ENCODE measurements at places on chromosomes 7 and 10.
A peak's percentile ranks its signal among the peaks of the same experiment; 100 is the strongest.

- DNase-seq, result peak; percentile 50
Measured at GRCh38 chr10:47277352-47278151, 22.4 kb upstream of the GDF10 start.

DNA sequence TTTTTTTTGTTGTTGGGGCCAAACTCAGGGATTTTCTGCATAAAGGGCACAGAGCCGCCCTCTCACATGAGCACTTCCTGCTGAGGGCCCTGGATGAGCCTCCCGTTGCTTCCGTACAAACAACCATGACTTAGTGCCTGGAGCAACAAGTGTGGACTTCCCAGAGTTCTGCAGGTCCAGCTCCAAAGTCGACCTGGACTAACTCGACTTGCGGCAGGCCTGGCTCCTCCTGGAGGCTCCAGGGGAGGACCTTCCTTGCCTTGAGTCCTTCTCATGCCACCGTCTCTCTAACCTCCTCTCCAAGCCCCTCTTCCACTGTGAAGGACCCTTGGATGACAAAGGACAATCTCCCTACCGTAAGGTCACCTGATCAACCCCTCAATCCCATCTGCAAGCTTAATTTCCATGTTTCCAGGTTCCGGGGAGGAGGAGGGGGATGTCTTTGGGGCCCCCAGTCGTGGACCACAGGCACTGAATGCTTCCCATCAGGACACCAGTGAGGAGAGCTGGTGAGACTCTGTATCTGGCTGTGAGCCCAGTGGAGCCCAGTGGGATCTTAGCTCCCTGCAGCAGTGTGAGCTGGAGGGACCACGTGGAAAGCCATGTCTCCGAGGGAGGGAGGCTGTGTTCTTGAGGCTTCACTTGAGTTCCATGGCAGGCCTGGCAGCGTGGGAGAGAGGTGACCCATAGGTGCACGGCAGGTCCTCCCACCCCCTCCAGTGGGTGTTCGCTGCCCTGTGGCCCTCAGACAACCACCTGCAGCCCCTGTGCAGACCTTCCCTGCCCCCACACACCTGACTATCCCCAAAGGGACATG is 199.5 kb upstream of the PPP2R2D start:
- no peak for DNase-seq

- DNase-seq, result no peak
Measured at GRCh38 chr10:123781324-123781900, 110.2 kb downstream of the CPXM2 start.

DNA sequence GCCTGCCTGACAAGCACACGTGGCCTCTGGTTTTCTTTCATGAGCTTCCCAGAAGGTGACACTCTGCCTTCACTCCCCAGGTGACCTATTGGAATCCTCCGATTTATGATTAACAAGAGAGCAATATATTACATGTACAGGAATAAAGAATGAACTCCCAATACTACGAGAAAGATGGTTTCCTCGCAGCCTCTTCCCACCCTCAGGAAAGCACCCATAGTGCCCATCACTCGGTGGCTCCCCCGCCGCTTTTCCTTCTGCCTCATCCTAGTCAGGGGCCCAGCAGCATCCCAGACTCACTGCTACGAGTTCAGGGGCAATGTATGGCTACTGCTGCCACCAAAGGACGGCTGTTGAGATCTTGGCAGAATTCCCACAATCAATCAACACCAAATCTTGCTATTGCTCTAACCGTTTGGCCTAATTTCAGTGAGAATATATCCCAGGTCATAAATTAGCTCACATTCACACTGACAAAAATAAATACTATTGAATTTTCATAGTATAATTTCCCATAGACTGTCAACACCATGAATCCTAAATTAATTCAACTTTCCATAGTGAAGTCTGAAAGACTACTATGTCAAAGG is 196.3 kb downstream of the TNS3 start:
- DNase-seq, result no peak

- no peak for DNase-seq
Measured at GRCh38 chr10:132850246-132850645, 64.3 kb upstream of the NKX6-2 start.

GRCh38 chr10:29127037-29127700 is 161.7 kb upstream of the LYZL1 start:
- no peak for DNase-seq

DNA sequence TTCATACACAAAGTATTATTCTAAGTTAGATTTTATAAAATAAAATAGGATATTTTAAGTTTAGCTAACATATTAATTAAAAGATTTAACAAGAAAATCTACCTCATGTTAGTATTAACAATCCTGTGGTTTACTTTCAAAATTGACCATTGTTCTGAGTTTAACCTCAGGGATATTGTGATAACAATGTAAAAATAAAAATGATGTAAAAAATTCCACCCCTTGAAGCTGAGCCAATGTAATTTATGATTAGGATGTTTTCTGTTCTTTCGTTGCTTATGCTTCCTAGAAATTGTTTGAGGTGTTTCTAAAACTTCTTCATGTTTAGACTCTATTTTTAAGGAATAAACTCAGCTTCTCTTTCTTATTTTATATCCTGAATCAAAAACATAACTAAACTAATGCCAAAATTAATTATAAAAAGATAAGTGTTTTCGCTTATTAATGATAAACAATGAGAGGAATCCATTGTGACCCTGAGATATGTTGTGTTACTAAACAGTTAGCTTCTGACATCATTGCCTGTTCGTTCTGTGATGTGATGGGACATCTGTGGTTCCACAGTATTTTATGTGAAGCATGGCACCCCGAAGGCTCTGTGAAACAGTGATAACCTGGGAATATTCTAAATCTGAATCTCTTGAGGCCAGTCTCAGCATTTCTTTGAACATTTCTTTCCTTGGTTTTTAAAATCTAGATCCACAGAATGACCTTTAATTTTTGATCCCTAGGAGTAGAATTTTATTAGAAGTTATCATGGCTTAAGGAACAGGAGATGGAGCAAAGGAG is 340.8 kb downstream of the ARL4A start:
- no peak for DNase-seq

DNA sequence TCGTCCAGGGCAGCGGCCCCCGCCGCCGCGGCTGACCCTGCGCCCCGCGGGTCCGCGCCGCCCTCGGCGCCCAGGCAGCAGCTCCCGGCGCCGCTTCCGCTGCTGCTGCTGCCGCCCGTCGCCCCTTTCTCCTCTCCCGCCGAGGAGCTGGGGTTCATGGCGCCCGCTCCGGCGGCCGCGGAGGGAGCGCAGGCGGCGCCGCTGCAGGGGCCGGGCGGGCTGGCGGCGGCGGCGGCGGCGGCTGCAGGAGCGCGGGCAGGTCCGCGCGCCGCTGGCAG is 286 bp downstream of the DGKI start:
- DNase-seq, result no peak

GRCh38 chr10:64036321-64036930 is 515.2 kb downstream of the REEP3 start:
- no peak for DNase-seq

DNA sequence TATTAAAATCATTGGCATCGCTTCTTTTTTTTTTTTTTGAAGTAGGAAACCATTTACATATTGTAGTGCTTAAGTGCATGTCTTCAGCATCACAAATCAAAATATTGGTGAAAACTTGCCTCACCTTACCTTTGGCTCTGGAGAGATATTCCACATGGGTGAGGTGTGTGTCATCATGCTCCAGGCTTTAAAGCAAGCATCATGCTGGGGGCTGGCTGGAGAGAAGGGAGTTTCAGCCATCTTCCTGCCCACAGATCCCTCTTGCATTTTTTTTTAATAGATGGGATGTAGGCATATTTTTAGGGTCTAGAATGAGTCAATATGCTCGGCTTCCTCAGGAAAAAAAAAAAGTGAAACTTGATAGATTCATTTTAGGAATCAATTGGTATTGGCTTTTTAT is 2.3 kb upstream of the INSYN2A start:
- no peak for DNase-seq

- DNase-seq, result no peak
Measured at GRCh38 chr7:117858712-117859111, 14.5 kb downstream of the CTTNBP2 start.

DNA sequence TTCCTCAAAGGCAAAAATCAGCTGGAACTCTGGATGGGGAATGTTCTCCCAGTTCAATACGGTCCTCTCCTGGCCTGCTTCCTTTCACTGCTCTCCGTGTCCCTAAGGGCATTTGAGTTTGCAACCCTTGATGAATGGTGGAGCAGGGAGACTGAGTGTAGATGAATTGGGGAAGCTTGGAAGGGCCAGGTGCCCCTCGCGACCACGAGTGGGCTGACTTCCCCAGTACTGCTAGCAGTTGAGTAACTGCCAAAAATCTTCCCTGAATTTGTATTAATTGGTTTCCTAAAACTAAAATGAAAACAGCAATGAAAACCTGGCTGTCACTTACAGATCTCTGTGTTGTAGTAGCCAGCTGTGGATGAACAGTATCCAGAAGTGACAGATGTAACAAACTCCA is 13.6 kb downstream of the IRF5 start:
- no peak for DNase-seq

DNA sequence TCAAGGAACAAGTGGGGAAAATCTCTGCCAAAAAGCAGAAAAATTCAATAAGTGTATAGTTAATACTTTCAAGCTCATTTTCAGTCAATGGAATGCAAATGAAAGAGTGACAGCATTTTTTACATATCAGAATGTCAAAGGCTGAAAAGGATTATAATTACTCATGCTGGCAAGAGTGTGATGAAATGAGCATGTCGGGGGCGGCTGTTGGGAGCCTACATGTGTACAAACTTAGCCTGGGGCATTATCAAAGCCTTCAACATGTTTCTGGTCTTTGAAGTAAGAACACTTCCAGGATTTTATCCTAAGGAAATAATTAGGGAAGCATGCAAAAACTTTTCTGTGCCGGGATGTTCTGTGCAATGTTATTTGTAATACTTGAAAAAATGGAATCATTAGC is 221.7 kb upstream of the LYZL1 start:
- no peak for DNase-seq

DNA sequence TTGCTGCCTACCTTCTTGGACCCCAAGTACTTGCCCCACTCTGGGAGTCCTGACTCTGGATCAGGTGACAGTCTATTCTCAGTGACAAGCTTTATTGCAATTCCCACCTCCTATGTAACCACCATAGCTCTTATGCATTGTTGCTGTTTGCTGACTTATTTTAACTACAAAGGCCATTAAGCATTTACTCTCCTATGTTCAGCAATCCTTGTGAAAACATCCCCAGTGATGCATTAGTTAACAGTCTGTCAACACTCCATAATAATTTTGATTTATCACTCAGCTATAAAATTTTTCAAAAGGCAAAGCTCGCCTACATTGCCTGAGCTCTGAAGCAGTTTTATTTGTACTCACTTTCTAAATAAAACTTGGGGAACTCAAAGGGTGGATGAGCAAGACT is 871.8 kb upstream of the SORCS1 start:
- DNase-seq, result no peak

DNA sequence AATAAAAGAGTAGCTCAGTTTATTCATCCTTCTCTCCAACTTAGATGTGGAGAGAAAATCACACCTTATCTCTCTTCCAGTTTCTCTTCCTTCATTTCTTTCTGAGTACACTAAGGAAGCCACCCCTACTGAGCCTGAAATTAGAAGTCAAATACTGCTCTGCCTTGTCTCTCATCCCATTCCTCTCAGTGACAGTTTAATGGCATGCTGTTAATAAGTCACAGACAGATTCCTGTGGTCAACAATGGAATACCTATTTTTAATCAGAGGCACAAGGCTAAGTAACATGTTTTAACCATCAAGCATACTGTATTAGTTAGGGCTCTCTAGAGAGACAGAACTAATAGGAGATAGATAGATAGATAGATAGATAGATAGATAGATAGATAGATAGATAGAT is 253.2 kb downstream of the HTR7 start:
- no peak for DNase-seq

DNA sequence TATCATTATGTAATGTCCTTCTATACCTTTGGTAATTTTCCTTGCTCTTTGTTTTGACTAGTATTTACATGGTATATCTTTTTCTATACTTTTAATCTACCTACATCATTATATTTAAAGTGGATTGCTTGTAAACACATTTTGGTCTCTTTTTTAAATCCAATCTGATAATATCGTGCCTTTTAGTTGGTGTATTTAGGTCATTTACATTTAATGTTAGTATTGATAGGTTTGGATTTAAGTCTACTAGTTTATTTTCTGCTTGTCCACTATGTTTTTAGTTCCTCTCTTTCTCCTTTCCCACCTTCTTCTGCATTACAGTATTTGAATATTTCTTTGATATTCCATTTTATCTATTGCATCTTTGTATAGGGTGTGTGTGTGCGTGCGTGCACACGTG is 95.4 kb downstream of the HIBADH start:
- DNase-seq, result no peak

- no peak for DNase-seq
Measured at GRCh38 chr7:12508005-12508404, 62.5 kb upstream of the SCIN start.

GRCh38 chr10:106959521-106959920 is 205.0 kb downstream of the SORCS1 start:
- no peak for DNase-seq

GRCh38 chr10:12597788-12598765 is 248.7 kb downstream of the CAMK1D start:
- DNase-seq, result no peak

GRCh38 chr10:4944841-4945240 is 18.4 kb upstream of the AKR1C1 start:
- no peak for DNase-seq

DNA sequence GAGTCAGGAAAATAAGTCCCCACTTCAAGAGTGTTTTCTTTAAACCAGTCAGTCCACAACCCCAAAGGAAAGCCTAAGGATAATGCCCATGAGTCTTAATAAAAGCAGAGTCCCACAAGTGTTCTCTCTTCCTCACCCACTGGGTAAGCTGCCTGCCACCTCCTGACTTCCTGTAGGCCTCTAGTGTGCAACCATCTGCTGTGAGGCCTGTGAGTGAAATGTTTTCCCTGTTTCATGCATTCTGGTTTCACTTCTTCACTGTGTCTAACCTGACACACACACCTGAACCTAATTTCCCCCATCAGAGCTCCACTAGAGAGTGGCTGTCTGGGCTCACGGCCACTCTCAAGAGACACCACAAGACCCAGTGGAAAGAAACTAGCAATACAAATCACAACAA is 38.9 kb upstream of the GDF10 start:
- peak; percentile 19 for DNase-seq

- no peak for DNase-seq
Measured at GRCh38 chr10:78969719-78970118, 99.0 kb upstream of the ZMIZ1 start.

Data from T-helper 1 cell (primary cell).